ENCODE measurements at places on chromosomes 6 and 20.

DNA sequence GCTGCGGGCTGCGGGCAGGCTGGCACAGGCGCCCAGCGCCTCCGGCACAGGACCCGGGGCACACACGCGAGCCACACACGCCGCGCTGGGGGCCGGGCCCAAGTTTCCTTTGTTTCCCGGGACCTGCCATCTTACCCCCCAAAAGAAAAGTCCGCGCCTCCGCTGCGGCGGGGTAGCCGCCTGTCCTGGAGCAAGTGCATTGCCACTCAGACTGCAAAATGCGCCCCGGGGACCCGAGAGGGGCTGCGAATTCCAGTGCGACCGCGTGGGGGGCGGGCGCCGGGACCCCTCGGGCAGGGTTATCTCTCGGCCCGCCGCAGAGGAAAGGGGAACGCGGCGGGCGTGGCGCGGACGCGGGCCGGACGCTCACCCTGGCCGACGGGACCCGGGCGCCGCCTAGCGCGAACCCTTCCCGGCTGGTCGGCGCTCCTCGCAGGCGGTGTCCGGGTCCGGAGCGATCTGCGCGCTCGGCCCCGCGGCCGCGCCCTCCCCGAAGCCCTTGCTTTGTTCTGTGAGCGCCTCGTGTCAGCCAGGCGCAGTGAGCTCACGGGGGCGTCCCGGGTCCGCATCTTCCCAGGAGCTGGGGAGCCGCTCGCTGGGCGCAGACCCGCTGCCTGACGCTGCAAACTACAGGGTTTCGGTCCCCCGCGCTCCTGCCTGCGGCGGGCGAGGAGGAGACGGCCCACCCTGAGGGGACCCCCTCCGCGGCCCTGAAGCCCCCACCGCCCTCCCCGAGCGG, 639 bp upstream of the CD24 start:
- peak; percentile 75 for DNase-seq

DNA sequence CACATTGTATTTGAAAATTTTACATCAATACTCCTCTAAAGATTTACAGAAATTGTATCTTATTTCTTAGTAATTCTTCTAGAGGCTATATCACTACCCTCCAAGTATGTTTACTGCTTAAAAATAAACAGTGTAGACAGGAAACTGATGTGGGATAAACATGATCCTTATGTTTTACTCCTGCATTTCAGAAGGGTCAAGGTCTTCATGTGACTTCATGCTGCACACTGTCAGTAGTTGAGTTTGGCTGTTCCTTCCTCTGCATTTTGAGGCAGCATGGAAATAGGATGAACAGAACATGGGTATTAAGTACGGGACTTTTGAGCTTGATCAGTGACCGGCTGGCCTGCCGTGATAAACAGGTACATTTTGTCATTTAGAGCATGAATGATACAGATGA, 179.2 kb upstream of the FERMT1 start:
- no peak for DNase-seq

- no peak for DNase-seq
These were observed 52.1 kb downstream of the PHF20 start for GRCh38 chr20:35823937-35824336.

DNA sequence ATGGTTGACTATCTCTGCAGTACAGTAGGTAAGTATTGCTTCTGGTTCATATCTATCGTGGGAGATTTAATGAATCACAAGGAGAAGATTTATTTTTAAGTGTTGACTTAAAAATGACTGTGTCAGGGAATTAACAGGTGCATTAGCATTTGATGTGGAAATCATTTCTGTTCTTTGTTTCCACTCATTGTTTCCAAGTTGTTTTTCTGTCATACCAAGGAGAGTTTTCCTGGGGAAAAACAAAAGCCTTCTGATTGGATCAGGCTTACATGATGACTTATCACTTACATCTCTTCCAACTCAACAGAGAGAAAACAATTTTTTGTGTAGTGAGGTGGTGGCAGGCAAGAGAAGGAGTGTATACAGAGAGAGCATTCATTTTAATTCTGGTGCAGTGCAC, 686.4 kb downstream of the HTR1B start:
- no peak for DNase-seq

GRCh38 chr6:52540286-52540902, 36.5 kb downstream of the TRAM2 start:
- DNase-seq = no peak

DNA sequence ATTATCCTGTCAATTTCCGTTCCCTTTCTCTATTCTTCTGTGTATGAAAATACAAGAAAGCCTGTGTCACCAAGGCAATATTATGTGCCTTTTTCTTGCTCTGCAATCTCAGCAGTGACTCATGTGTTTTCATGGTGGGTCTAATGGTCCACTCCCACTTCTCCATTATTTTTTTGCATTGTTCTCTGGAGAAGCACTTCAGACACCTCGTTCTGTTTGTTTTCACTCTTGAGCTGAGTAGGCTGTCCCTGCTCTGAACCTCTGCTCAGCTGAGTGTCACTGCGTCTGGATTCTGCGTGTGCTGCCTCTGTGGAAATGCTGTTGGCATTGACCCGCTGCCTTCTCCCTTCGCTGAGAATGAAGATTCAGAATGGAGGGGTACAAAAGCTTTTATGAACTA, 230.6 kb downstream of the TMEM242 start:
- no peak for DNase-seq

- no peak for DNase-seq
These were observed 654.8 kb downstream of the RNF144B start for GRCh38 chr6:19041906-19042305.

DNA sequence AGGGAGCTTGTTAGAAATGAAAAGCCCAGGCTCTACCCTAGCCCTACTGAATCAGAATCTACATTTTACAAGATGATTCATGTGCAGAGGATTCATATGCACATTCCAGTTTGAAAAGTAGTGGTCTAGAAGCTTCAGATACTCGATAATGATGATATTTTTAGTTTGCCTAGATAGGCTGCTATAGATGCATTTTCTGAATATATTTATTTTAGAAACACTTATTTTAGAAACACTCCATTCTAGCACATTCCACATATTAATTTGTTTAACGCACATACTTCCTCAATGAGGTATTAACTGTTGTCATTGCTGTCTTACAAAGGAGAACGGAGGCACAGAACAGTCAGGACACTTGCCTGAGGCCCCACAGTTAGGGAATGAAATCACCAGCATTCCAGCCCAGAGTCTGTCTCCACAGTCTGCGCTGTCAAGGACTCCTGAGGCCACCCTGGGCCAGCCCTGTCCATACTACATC, 64.4 kb downstream of the SNAP25 start:
- no peak for DNase-seq

GRCh38 chr6:7912736-7913517, 2.3 kb upstream of the TXNDC5 start:
- DNase-seq = no peak

GRCh38 chr6:1605893-1606779, 3.6 kb upstream of the FOXC1 start:
- DNase-seq = no peak

DNA sequence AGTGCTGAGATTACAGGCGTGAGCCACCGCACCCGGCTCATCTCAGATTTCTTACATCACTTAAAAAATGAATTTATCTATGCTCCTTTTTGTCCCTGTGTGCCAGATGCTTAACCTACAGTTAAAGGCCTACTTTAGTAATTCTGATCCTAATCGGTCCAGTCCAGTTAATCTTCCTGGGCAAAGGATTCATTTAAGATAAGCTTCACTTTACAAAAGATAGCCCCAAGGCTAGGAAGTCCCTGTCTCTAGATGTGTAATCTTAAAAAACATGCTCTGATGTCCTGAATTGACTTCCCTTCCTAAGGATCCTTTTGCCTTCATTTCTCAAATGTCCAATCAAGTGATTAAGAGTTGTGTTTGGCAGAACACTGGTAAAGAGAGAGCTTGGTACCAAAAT, 68.4 kb upstream of the IPCEF1 start:
- DNase-seq = no peak

DNA sequence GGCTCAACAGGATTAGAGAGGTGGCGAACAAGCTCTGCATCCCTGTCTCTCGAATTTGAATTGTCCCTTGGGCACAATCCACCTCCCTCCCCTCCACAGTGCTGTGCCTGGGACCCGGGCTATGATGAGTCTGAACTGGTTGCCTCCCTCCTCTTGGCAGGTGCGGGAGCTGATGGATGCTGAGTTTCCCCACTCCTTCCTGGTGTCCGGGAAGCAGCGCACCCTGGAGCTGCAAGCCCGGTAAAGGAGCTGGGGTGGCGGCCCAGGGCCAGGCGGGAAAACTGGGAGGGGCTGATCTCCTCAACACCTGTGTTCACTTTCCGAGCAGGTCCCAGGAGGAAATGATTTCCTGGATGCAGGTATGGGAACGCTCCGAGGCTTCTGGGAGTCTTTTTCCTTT, 14.9 kb downstream of the FGD2 start:
- no peak for DNase-seq

GRCh38 chr20:25033265-25033923, 24.5 kb downstream of the ACSS1 start:
- DNase-seq = no peak

- DNase-seq = no peak
These were observed 22.6 kb upstream of the BTN3A2 start for GRCh38 chr6:26342106-26343004.

- no peak for DNase-seq
These were observed 43.5 kb downstream of the HFE start for GRCh38 chr6:26130581-26131249.

GRCh38 chr20:40815156-40816038, 126.4 kb upstream of the MAFB start:
- DNase-seq = no peak

- no peak for DNase-seq
These were observed 648.0 kb upstream of the GJE1 start for GRCh38 chr6:141484711-141485110.

- no peak for DNase-seq
These were observed 1.7 kb upstream of the SLC22A2 start for GRCh38 chr6:160260367-160260766.

- no peak for DNase-seq
These were observed 114.2 kb downstream of the PLEKHG1 start for GRCh38 chr6:150713931-150714330.

DNA sequence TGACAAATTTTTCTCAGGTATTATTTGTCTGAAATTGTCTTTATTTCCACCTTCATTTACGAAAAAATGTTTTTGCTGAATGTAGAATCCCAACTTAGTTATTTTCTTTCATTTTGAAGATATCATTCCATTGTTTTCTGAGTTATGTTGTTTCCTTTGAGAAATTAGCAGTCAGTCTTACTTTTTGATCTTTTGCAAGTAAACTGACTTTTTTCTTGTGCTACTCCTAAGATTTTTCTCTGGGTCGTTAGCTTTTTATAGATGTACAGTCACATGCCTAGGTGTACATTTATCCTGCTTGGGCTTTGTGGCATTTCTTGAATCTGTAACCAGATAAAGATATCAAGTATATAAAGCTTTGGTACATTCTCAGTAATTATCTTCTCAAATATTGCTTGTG, 29.6 kb upstream of the ASIP start:
- no peak for DNase-seq

GRCh38 chr6:154071711-154072110, 32.7 kb downstream of the OPRM1 start:
- DNase-seq = no peak

DNA sequence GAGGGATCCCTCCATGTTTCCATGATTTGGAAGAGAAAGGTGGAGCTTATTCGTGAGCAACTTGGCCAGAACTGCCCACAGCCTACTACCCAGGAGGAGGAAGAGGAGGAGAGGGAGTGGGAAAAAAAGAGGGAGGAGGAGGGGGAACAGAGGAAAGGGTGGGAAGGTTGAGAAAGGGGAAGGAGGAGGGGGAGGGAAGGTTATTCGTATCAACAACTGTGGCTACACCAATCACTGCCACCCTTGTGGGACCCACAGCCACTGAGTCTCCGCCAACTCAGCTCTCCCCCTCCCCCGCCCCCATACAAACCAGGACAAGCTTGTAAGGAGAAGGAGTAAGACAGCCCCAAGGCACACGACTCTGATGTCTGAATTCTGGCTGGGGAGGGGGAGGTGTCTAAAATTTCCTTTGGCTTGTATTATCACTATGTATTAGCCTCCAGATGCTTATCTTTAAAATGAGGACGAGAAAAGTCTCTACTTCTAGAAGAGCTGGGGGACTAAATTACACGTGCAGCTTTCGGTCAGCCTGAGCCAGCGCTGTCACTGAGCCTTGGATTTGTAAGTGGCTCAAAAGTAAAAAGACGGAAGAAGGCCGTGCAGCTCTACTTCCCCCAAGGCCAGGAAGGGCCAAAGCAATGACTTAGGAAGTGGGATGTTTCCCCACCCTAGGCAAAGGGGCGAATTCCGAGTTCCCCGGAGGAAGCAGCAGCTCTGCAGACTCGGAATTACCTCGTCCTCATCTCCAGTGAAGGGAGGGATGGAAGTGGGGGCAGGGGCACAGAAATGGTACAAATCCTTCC, 1.0 kb downstream of the FKBP1A start:
- no peak for DNase-seq

DNA sequence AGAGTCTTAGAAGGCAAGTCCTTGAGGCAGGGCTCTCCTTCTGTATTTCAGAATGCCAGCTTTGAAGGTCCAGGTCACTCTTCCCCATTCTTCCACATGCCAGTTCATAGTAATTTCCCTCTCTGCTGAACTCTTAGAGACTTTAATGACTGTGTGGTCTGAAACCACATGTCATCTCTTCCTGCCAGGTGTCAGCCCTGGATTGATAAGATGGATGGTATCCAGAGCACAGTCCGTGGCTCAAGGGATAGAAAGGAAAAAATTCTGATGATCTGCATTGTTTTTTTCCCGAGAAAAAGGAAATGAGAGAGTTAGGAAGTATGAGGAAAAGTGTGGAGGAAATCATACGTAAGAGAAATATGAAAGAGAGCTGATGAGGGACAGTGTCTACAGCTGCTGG, 250.9 kb downstream of the TPBG start:
- DNase-seq = no peak

DNA sequence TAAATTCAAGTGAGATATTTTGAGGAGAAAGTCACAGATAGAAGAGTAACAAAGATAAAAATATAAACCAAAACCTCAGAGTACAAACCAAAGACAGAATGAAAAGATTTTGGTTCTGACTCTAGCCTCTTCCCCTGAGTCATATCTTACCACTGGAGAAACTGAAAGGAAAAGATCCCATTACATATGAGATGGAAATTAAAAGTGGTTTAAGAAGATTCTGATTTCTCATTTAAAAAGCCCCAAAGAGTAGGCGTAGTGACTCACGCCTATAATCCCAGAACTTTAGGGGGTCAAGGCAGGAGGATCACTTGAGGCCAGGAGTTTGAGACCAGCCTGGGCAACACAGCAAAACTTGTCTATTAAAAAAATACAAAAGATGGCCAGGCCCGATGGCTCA, 30.6 kb downstream of the SPINT4 start:
- no peak for DNase-seq

GRCh38 chr6:36180126-36180525, 16.4 kb upstream of the BRPF3 start:
- no peak for DNase-seq

GRCh38 chr20:50251383-50251748, 60.7 kb downstream of the CEBPB start:
- DNase-seq = no peak

GRCh38 chr6:157906537-157907061, 75.1 kb upstream of the SYNJ2 start:
- no peak for DNase-seq

All from right hindlimb (tissue), 1 donor.